Activated T-helper 9 cell treated with anti-CD3 and anti-CD28 coated beads, Interleukin-2, amount 50 U/mL, for 16 hours (primary cell): ENCODE measurements at places on chromosomes 2 and 18.

GRCh38 chr2:62452701-62453454, 53.1 kb downstream of the TMEM17 start:
- no peak for DNase-seq

DNA sequence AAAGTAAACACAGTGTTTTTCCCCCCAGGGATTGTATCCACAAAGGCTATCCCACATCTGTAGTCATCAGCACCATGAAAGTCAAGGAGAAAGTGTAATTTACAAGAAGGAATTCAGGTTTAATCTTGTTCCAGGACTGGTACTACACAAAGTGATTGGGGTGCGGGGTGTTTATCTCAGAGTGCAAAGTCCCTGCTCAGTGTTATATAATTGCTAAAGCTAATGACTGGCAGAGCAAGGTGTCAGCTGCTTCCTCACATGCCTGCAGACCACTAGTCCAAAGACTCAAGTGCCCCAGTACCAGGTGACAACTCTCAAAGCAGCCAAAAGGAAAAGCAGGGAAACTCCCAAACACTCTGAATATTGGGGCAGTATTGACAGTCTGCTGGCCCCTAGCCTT, 40.4 kb upstream of the PDCL3 start:
- DNase-seq, result no peak

DNA sequence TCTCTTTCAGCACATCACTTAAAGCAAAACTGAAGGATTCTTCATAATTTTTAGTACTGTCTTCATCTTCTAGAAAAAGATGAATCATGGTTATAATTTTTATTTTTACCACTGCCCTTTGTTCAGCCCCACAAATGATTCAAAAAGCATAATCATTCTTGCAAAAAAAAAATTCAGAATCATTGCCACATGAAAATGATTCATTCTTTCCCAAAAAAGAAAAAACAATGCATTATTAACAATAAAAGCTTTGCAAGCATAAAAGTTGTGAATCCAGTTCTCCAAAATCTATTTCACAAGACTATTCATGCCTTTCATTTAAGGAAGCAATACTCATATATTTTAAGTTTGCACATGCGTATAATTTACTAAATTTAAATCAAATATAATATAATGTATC, 204.8 kb downstream of the RBM43 start:
- DNase-seq, result no peak

DNA sequence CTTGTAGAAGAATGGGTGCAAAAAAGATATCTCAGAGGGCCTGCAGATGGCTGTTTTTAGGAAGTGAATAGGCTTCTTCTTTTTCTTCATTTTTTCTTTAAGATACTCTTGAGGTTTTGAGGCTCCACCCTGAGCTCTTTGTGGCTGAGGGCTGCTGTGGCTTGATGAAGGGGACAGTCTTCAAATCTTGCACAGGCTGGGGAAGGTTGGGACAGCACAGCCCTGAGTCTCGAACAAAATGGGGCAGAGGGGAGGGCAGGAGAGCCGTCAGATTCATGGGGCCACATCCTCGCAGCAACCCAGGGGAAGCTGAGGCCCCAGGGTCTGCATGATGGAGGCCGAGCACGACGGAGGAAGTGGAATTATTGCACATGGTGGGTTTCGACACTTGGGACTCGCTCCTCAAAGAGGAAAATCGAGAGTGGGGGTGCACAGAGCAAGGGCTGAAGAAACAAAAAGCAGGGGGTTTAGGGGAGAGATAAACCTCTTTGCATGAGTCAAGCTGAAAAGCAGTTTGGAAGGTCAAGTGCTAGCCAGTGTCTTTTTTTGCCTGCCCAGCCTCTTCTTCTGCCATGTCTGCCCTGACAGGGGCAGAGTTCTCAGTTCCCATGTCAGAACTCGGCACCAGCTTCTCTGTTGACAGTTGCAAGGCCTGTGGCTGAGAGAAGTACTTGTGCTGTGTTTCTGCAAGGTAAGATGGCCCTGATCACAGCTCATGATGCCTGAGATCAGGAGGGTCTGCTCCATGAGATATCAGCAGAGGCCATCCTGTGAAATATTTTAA, 19.5 kb downstream of the INPP4A start:
- DNase-seq, result no peak

- DNase-seq, result no peak
Measured at GRCh38 chr2:10759151-10759714, 37.8 kb downstream of the ATP6V1C2 start.

DNA sequence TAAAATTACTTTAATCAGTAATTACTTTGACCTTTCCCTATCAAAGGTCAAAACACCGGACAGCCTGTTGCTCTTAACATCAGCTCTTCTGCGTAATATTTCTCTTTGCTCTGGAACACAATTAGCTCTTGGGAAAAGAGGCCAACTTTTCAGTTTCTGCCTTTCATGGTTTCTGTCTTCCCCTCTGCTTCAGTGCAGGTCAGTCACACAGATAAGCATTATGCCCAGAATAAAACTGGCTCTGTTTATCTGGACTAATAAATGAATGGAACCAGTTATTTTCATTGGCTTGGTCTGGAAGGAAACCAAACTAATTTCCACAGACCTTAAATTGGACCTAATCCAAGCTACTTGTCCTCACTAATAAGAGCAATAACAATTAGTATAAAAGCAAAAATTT, 26.2 kb upstream of the GALNT3 start:
- no peak for DNase-seq

- no peak for DNase-seq
Measured at GRCh38 chr2:207768866-207769596, 675 bp downstream of the FZD5 start.

DNA sequence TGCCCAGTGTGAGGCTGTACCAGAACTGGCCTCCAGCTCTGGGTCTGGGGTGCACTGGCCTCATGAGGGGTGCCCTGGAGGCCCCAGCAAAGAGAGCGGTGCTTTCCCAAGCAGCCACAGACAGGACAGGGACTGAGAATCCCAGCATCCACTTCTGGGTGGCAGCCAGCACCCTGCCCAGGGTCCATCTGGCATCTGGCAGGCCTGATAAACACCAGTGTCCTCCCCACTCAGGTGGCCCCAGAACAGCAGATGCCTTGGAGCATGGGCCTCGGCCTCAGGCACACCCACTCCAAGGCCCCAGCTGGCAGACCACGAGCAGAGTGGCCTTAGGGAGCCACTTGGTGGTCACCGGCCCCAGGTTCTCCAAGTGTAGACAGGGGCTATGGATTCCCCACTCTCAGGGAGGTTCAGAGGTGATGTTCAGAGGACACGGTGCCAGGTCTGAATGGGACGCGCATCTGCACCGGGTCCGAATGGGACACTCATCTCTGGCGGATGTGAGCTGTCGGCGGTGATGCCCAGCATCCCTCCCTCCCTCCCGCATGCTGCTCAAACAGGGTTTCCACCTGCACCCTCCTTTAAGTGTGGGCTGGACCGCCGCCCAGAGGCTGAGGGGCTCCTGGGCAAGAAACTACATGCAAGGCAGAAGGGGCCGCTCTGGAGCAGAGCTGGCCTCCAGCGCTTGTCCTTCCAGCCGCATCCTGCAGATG, 82.2 kb upstream of the GPC1 start:
- no peak for DNase-seq

GRCh38 chr18:34097312-34097711, 127.4 kb downstream of the NOL4 start:
- no peak for DNase-seq

GRCh38 chr2:148926981-148927401, 52.0 kb downstream of the KIF5C start:
- peak; percentile 2 for DNase-seq

GRCh38 chr2:121090088-121090715, 194.8 kb downstream of the TFCP2L1 start:
- no peak for DNase-seq

- no peak for DNase-seq
Measured at GRCh38 chr2:56211048-56211447, 27.3 kb downstream of the CCDC85A start.

GRCh38 chr2:190804182-190804795, 76.3 kb upstream of the GLS start:
- DNase-seq, result no peak

DNA sequence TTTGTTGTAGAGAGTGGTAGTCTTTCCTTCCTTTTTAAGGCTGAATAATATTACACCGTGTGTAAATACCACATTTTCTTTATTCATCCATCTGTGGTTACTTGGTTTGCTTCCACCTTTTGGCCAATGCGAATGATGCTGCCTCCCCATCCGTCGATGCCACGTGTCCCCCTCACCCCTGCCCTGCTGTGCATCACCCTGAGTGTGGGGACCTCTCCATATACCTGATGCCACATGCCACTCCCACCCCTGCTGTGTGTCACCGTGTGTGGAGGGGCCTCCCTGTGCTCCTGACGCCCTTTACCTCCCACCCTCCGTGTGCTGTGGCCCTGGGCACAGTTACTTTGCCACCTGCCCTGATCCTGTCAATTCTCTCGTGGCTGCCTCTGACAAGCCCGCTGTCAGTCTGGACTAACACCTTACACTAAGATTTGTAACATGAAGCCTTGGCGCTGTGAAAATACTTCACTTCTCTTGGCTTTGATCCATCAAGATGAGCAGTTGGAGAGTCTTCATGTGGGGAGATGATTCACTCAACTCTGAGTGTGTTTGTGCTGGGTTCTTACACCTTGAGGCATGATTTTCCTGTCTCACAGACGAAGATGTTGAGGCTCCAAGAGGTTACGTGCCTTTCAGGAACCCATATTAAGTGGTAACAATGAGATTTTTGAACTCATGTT, 234.0 kb downstream of the ZNF407 start:
- no peak for DNase-seq

DNA sequence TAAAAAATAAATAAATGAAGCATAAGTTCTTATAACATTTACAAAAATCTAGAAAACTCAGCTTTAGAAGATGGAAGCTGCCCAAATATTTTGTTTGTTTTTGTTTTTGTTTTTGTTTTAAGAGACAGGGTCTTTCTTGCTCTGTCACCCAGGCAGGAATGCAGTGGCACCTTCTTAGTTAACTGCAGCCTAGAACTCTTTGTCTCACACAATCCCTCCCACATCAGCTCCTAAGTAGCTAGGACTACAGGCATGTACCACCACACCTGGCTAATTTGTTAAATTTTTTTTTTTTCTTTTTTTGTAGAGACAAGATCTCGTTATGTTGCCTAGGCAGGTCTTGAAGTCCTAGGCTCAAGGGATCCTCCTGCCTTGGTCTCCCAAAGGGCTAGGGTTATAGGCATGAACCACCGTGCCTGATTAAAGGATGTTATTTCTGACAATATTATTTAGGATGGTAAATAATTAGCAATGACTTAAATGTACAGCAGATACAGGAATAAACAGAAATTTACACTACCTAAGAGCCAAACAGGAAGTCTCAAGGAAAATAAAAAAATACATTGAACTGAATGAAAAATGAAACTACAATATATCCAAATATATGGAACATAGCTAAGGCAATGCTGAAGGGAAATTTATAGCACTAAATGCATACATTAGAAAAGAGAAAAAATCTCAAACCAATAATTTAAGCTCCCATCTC, 17.2 kb downstream of the SESTD1 start:
- DNase-seq, result no peak

DNA sequence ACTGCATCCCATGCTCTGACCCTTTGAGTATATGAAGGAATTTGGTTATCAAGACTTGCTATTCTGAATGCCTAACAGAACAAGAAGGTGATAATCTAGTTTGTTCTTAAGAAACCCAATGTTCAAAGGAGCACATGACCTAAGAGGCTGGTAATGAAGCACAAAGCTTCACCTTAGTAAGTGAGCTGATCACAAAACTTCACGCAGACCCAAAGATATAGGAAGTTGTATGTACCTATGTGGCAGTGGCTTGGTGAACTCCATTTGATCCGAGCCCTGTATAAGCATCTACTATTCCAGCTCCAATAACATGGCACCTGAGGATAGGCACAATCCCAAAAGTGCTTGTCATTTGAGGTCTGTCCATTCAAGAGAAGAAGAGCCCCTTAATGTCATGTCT, 78.6 kb downstream of the ANKRD44 start:
- no peak for DNase-seq

- no peak for DNase-seq
Measured at GRCh38 chr18:24195296-24196053, 56.6 kb downstream of the CABYR start.

DNA sequence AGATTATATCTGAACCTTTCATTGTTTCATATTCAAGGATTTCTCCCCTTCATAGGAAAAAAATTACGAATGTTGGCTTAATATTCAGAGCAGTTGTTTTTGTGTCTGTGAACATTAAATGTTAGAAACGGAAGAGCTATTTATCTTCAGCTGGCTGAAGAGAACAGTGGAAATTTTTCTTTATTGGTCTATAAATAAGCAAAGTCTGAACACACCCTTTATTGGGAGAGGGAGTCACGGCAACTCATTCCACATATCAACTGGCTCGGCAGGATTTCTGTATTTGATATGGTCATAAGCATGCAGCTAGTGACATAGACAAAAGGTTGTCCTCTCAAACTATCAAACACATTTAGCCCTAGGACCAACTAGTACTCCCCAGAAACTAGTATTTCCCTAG, 468.4 kb upstream of the HNRNPA3 start:
- no peak for DNase-seq

- no peak for DNase-seq
Measured at GRCh38 chr18:48721312-48721711, 182.5 kb downstream of the CTIF start.

DNA sequence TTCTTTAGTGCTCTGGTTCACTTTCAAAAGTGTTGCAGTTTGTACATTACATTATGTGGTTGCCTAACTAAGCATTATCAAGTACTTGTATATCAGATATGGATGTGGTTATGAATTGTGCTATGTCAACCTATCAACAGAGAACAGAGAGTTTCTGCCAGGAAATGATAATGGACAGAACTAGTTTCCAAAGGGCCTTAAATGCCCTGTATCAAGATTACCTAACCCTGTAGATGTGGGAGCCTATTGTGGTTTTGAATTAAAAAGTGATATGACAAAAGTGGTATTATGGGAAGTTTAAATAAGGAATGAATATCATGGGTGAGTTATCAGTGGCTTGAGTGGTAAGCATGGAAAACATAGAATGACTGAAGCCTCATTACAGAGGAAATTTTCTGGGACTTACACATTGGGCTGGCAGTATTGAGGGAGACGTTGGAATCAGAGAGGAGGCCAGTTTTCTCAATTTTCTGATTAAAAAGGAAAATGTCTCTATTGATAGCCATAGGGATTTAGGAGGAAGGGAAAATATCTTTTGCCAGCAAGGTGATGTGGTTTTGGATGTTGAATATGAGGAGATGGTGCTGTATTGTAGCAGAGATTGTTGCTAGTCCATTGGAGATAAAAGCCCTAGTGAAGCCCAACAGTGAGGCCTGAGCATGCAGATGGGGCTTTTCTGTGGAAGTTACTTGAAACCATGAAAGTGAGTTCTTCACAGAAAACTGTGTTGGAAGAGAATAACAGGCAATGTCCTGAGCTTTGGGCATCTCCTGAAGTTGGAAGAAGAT, 140.7 kb downstream of the TTC27 start:
- DNase-seq, result no peak

GRCh38 chr18:12659904-12660605, 2.1 kb upstream of the SPIRE1 start:
- DNase-seq, result peak; percentile 6

DNA sequence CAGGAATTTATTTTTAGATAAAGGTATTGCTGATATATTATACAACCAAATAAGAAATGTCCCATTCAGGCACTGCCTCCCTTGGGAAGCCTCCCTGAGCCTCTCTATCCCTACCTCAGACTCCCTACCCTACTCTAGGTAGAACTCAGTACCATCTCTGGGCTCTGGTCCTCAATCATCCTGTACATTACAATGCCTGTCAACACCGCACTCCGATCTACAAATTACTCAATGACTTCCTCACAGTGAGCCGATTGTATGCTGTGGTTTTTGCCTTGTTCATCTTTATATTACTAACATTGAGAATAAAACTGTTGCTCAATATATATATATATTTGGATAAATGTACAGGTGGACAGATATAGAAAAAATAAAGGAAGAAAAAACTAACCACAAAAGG, 207.5 kb downstream of the STK39 start:
- DNase-seq, result no peak
